Activated T-helper 1 cell treated with anti-CD3 and anti-CD28 coated beads, Interleukin-2, amount 50 U/mL, for 16 hours (primary cell): ENCODE measurements at places on chromosomes 3 and 15.
A peak's percentile ranks its signal among the peaks of the same experiment; 100 is the strongest.

DNA sequence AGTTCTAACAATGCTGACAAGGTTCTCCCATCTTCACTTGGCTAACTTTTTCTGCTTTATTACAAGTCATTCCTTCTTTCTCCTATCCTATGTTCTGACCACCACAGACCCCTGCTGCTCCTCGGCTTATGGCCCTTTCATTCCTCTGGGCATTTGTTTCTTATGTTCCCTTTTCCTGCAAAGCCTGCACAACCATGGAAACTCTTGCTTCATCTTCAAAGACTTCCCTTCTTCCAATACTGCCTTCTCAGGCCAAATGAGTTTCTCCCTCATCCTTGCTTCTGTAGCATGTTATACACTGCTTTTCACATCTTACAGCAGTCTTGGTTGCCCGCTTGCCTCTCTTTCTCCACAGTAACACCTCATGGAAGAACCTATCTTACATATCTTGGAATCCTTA lies 17.9 kb upstream of the ATOSA start:
- DNase-seq: no peak

- DNase-seq: no peak
These were observed 4.0 kb upstream of the LMCD1 start for GRCh38 chr3:8497582-8497981.

DNA sequence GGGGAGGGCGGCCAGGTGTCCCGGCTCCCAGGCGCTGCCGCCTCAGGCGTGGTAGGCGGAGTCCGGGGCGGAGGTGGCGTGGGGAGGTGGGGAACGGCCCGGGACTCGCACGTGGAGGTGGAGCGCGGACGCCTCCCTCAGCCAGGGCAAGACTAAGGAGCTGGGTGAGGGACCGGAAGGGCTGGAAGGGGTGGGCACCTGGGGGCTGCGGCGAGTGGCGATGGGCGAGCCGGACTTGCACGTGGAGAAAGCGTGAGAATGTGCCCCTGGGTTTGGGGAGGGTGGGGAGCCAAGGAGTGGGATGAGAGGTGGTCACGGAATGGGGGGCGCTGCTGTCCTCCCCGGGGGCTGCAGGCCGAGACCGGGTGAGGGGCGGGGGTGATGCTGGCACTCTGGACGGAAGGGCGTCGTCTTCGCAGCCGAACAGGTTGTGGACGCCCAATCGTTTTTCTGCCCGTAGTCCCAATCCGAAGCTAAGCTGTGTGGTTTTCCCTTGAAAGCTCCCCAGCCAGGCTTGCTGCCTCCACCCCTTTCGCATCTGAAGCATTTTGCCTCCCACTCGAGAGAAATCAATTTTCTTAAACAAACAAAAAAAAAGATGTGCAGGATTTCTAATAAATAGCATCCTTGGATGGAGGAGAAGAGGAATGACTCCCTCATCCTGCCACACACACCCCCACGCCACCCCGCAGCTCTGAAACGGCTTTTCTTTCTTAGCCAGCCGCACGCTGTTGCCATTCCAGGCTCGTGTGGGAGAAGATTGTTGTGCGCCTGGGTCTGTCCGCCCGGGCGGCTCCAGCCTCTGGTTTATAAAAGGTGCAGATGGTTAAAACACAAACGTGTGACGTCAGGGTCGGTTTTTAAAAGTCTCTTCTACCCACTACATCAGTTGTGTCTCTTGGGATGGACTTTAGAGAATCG lies 62.5 kb upstream of the ANKRD28 start:
- peak; percentile 10 for DNase-seq

DNA sequence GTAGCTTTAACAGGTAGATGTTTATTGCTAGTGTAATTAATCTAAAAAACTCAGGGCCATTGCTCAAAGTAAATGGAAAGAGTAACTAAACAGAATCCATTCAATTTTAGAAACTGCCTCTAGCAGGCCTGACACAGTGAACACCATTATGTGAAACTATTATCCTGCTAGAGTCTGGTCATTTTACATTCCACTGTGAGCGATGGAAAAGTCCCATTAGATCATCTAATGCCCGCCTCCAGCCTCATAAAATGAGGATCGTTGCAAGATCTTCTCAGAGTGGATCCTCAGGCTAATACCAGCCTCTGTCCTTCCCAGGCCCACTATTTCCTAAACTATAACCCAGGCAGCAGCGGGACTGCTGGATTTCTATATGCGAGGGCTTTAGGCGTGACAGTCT lies 107.7 kb downstream of the WDR76 start:
- DNase-seq: no peak

DNA sequence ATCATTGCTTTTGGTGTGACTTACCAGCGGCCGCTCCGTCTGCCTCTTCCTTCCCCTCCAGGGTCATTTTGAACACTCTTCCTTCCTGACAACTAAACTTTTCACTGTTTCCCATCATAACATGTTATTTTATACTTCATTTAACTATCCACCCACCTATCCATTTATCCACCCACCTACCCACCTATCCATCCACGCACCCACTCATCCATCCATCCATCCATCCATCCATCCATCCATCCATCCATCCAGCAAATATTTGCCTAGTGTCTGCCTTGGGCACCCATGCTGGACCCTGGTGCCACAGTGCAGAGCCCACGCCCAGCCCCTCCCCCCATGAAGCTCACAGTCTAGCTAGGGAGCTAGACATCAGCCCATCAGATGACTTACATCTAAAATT lies 254.9 kb downstream of the TLE3 start:
- no peak for DNase-seq

DNA sequence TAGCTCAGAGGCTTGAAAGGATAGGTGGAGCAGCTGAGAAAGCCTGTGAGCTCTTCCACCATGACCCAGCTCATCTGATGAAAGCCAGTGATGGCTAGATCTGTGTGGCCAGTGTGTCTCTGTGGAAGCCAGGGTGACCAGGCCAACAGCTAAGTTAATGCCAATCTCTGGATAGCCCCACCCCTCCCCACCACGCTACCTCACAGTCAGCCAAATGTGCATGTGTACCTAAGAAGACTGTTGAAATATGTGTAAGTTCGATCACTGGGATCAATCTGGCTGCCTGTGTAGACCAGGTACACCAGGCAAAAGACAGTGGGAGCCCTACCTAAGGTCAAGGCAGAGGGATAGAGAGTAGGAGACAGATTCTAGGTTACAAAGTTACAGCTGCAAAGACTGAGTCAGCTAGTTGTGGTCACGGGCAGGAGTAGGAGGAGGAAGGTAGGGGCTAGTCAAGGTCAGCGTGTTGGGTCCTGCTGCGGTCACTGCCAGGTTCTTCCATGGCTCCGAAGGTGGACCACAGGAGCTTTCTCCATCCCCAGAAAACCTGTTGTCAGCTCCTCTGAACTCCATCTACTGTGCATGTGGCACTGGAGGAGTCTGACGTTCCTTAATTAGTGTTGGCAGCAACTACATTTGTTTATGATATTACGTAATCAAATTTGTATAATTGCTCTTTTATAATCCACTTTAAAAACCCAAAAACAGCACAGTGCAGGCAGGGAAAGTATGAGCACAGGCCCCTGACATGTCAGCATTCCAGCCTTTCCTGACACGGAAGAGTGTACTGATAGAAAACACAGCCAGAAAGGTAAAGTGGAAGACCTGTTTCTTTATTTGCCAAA lies 318.0 kb downstream of the CLSTN2 start:
- DNase-seq: no peak

- DNase-seq: no peak
These were observed 95.8 kb upstream of the CTDSPL start for GRCh38 chr3:37765591-37766488.

GRCh38 chr3:189534531-189534930 lies 96.7 kb upstream of the TP63 start:
- DNase-seq: no peak

DNA sequence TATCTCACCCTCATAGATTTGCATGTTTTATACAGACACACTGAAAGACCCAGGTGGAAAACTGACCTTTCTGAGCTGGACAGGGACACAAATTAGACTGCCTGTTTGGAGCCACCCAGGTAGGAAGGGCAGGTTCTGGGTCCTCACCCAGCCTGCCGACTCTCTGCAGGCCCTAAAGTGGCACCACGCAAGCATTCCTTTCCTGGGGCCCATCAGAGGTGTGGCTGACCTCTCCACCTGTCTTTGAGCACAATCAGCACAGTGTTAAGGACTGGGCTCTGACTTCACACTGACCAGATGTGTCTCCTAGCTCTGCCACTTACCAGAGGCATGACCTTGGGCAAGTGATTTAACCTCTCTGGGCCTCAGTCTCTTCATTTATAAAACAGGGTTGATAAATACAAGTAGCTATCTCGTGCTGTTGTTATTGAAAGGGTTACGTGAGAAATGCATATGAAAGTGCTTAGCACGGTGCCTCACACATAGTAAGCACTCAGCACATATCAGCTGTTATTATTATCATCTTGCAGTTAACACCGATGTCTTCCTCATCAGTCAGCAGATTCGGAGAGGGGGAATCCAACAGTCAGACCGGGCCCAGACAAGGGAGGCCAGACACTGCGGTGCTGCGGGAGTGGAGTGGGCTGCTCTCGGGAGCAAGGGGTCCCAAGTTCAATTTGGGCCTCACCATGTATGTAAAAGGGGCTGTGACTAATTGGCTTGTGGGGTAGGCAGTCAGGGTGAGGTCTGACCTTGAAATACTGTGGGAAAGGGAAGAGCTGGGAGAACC lies 2.0 kb upstream of the TBC1D2B start:
- no peak for DNase-seq
